ENCODE measurements at places on chromosomes 11 and 22.
A peak's percentile ranks its signal among the peaks of the same experiment; 100 is the strongest.

GRCh38 chr22:24417200-24417599 is 10.2 kb upstream of the ADORA2A start:
- peaks cover 20% of the 10 kb centered on the region for H3K4me1 ChIP-seq
- DNase-seq: no peak
- H3K36me3 ChIP-seq: peaks cover 24% of the 10 kb centered on the region
- H3K4me3 ChIP-seq: no peak overlapping the region
- no peaks in the 10 kb centered on the region for H3K27me3 ChIP-seq
- H3K27ac ChIP-seq: no peak overlapping the region

DNA sequence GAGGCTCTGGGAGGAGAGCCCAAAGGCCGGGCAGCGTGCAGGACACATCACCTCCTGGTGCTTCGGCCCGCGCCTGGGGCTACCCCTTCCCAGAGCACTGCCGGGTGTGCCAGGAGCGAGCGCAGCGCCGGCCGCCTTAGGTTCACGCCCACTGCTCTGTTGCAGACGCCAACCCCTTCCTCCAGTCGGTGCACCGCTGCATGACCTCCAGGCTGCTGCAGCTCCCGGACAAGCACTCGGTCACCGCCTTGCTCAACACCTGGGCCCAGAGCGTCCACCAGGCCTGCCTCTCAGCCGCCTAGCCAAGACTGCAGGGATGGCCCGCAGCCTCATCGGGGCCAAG is 79.0 kb downstream of the MED15 start:
- peaks cover 53% of the 10 kb centered on the region for H3K36me3 ChIP-seq
- no peak overlapping the region for H3K27ac ChIP-seq
- no peak for DNase-seq
- H3K4me1 ChIP-seq: no peaks in the 10 kb centered on the region
- no peaks in the 10 kb centered on the region for H3K27me3 ChIP-seq

DNA sequence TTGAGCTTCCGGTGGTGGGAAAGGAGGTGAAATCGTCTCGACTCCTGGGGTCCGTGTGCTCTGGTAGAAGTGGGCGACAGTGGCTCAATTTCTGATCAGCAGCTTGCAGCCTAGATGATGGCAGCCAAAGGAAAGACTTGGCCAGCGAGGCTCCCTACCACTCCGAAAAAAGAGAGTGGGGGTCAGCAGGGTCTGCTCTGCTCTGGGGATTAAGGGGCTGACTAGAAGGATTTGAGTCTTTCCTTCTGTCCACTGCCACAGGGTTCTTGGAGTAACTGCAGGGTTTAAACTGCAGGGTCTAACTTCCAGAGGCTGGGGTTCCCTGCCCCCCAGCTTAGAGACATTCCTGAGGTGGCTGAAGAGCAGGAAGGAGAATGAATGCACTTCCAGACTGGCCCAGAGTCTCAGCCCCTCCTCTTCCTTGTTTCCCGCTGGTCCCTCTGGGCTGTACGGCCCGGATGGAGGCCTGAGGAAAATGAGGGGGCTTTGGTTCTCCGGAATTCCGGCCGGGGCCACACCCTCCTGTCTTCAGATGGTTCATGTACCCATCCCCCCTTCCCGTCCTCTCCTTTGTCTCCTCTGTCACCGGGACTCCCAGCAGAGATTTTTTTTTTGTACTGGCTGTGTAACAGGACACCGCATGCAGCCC is 907 bp downstream of the SERPINH1 start:
- DNase-seq: peak; percentile 33
- H3K27ac ChIP-seq: peak overlapping the region; percentile 100
- H3K4me1 ChIP-seq: peaks cover 36% of the 10 kb centered on the region
- H3K36me3 ChIP-seq: peaks cover 15% of the 10 kb centered on the region
- peak overlapping the region; percentile 91 for H3K4me3 ChIP-seq

DNA sequence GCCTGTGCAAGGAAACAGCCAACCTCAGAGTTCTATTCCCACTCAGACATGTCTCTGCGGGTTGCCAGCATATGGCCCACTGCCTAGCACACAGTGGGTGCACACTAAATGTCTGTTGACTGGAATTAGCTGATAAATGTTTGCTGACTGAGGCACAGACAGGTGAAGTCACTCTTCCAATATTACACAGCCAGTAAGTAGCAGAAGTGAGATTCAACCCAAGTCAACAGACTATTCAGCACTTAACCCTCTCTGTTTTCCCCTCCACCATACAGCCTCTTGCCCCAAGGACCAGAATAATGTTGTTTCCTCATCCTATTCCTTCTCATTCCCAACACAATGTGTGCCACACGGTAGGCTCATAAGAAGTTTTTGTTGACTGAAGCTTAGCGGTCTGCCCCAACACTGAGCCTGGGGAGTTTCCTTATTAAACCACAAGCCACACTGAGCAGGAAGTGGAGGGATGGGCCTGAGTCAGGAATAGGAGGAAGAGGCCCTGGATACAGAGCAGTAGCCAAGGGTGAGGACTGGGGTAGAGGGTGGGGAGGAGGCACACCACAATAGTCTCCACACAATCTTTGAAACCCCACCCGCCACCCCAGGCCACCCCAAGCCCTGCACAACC is 15.7 kb upstream of the IL10RA start:
- H3K4me1 ChIP-seq: peaks cover 12% of the 10 kb centered on the region
- H3K36me3 ChIP-seq: no peaks in the 10 kb centered on the region
- no peak overlapping the region for H3K4me3 ChIP-seq
- no peaks in the 10 kb centered on the region for H3K27me3 ChIP-seq
- no peak overlapping the region for H3K27ac ChIP-seq

DNA sequence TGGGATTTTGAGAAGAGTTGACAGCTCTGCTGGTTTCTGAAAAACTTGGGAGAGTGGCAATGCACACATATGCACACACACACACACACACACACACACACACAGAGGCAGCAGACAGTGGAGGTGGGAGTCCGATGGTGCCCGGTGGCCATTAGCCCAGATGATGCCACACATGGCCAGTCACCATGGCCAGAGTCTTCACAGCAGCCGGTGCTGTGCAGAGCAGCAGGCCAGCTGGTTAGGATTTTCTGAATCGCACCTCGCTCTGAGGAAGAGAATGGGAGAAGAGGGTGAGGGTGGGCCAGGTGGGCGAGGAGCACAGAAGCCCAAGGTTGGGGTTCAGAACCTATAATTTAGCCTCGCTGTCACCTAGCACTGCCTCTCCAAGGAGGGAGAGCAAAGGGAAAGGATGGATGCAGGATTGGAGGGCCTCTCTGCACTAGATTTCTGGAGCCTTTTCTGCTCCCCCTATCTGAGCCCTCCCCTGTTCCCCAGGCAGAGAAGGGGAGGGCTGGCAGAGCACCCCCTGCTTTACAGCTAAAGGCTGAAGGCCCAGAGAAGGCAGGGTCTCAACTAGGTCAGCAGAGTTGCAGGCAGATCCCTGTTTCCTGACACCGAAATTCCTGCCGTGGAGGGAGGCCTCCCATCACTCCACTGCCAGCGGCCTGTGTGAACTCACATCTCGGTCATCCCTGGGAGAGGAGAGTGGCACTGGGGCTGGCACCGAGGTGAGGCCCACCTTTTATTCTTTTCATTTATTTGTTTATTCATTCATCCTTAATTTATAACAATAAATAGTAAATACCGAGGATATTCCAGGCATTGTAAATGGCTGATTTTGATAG is 25.8 kb upstream of the FXYD6 start:
- H3K27ac ChIP-seq: no peak overlapping the region
- DNase-seq: no peak
- no peak overlapping the region for H3K4me3 ChIP-seq
- no peaks in the 10 kb centered on the region for H3K36me3 ChIP-seq
- no peaks in the 10 kb centered on the region for H3K27me3 ChIP-seq
- H3K4me1 ChIP-seq: no peaks in the 10 kb centered on the region

- H3K36me3 ChIP-seq: no peaks in the 10 kb centered on the region
- DNase-seq: no peak
- H3K27ac ChIP-seq: no peak overlapping the region
Observed at GRCh38 chr11:73429121-73429750, 53.0 kb downstream of the RELT start.

DNA sequence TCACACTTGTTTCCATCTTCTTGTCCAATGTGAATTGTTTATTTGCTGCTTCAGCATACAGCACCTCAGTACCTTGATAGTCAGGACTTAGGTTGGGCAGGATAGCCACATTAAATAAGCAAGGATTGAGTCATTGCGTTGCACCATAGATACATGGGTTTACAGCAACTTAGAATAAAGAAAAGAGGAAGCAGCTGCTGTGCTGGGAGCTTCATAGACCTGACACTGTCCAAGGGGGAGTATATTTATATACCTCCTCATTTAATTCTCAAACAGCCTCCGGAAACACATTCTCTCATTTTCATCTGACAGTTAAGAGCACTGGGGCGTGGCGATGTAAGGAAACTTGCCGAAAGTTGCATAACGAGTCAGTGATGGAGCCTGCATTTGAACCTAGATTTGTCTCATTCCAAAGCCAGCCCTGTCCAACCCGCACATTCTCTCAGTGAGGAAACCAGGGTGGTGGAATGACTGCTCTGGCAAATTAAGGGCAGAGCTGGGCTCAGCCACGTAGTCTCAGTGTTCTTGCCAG is 42.2 kb downstream of the UBASH3B start:
- no peaks in the 10 kb centered on the region for H3K4me1 ChIP-seq
- no peaks in the 10 kb centered on the region for H3K36me3 ChIP-seq
- DNase-seq: no peak
- no peak overlapping the region for H3K27ac ChIP-seq
- H3K4me3 ChIP-seq: no peak overlapping the region
- no peaks in the 10 kb centered on the region for H3K27me3 ChIP-seq

DNA sequence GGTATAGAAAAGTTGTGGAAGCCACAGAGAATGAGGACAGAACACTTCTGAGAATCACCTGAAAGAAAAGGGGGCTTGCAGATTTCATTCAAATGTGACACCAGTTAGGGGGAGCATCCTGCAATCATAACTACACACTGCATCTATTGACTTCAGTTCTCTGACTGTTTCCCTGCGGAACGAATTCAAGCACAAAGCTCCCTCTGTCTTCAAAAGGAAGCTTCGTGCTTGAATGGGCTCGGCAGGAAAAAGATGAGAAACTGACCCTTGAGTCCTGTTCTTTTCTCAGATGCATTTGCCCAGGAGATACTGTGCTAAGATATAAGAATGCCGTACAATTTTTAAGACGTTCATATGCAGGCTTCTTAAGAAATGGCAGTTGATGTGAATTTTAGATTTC is 2000.4 kb upstream of the RAG2 start:
- H3K27ac ChIP-seq: no peak overlapping the region
- no peaks in the 10 kb centered on the region for H3K4me1 ChIP-seq
- no peaks in the 10 kb centered on the region for H3K27me3 ChIP-seq
- H3K36me3 ChIP-seq: no peaks in the 10 kb centered on the region
- no peak for DNase-seq
- no peak overlapping the region for H3K4me3 ChIP-seq

- H3K36me3 ChIP-seq: no peaks in the 10 kb centered on the region
- H3K27me3 ChIP-seq: no peaks in the 10 kb centered on the region
- DNase-seq: peak; percentile 89
- peak overlapping the region; percentile 86 for H3K27ac ChIP-seq
Observed at GRCh38 chr11:72069787-72070251, 10.5 kb downstream of the NUMA1 start.

DNA sequence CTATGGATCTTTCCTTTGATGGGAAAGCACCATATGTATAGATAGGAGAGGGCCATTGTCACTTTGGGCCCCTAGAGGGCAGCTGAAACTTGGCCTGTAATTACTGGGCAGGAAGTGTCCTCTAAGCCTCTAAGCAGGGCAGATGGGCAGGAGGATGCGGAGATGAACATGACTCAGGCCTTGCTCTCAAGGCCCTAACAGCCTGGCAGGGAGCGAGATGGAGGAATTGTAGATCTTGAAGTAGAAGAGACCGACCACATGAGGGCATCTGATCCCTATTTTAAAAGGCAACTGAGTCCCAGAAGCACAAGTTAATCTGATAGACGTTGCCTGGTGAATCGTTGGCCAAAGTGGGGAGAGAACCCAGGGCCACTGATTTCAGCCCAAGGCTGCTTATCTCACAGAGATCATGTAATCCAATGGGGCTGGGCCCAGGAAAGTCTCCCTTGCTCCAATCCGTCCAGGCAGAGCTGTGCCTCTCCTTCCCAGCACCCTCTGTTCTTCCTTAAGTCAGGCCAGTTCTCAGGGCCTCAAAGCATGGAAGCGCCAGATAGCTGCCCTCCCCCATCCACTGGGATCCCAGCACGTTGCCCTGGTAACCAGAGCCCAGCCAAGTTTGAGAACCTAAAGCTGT is 2.5 kb upstream of the SEPTIN3 start:
- no peak for DNase-seq
- H3K27ac ChIP-seq: no peak overlapping the region
- no peak overlapping the region for H3K4me3 ChIP-seq

- no peaks in the 10 kb centered on the region for H3K27me3 ChIP-seq
- DNase-seq: no peak
- H3K36me3 ChIP-seq: peaks cover 33% of the 10 kb centered on the region
- H3K4me1 ChIP-seq: peaks cover 90% of the 10 kb centered on the region
- H3K27ac ChIP-seq: peak overlapping the region; percentile 99
Observed at GRCh38 chr22:36336246-36337182, 51.3 kb downstream of the MYH9 start.

- H3K27me3 ChIP-seq: no peaks in the 10 kb centered on the region
- H3K4me1 ChIP-seq: no peaks in the 10 kb centered on the region
- no peak for DNase-seq
- no peaks in the 10 kb centered on the region for H3K36me3 ChIP-seq
- no peak overlapping the region for H3K4me3 ChIP-seq
- no peak overlapping the region for H3K27ac ChIP-seq
Observed at GRCh38 chr11:128251140-128251539, 336.2 kb downstream of the ETS1 start.

- no peaks in the 10 kb centered on the region for H3K4me1 ChIP-seq
- H3K27me3 ChIP-seq: no peaks in the 10 kb centered on the region
- H3K36me3 ChIP-seq: no peaks in the 10 kb centered on the region
Observed at GRCh38 chr11:31640611-31641010, 131.0 kb downstream of the ELP4 start.

- H3K27me3 ChIP-seq: no peaks in the 10 kb centered on the region
- H3K27ac ChIP-seq: no peak overlapping the region
- H3K4me3 ChIP-seq: no peak overlapping the region
- peak; percentile 18 for DNase-seq
- H3K4me1 ChIP-seq: no peaks in the 10 kb centered on the region
- H3K36me3 ChIP-seq: no peaks in the 10 kb centered on the region
Observed at GRCh38 chr11:2175659-2176058, 4.0 kb upstream of the TH start.

DNA sequence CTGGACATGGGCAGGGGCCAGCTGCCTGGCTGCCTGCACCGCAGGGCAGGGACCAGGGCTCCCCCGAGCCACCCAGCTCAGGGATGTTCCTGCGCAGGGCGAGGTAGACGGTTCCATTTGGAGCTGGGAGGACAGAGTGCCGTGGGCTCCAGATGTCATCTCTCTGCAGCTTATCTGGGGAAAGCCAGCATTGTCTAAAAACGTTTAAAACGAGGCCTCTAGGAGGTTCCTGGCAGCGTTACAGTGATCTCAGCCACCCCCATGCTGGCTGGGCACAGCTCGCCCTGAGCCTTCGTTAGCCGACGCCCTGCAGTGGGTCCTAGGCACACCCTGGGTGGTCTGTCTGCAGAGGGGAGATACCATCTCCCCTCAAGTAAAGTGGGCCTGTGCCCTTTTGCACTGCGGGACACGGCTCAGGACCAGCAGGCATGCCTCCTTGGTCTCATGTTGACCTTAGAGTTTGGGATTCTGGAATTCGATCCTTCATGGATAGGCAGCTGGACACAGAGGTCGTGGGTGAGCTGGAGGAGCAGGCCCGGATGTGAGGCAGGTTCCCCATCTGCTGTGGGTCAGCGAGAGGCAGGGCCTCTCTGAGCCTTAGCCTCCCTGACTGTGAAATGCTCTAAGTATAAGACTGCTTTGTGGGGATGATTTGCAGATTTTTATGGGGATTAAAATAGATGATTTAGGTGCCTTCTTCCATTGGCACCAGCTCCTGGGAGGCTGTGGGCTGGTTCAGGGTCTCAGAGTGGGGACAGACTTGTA is 14.1 kb downstream of the SYNGR1 start:
- no peak overlapping the region for H3K27ac ChIP-seq
- no peaks in the 10 kb centered on the region for H3K27me3 ChIP-seq
- no peak overlapping the region for H3K4me3 ChIP-seq
- DNase-seq: no peak
- peaks cover 5% of the 10 kb centered on the region for H3K4me1 ChIP-seq

All from thyroid gland (tissue), 4 donors.